ENCODE measurements at places on chromosomes 13 and 19. TPM values are rescaled to one million over a fixed set of nuclear protein-coding genes. Genes with fewer than 3 reads are reported as not detected.

GRCh38 chr13:73465617-73465971, 406.8 kb downstream of the KLF5 start:
- DNase-seq: no peak
- no peaks in the 10 kb centered on the region for H3K27me3 ChIP-seq
- no peaks in the 10 kb centered on the region for H3K4me1 ChIP-seq
- no peaks in the 10 kb centered on the region for H3K36me3 ChIP-seq
- H3K27ac ChIP-seq: no peak overlapping the region
- H3K4me3 ChIP-seq: no peak overlapping the region

DNA sequence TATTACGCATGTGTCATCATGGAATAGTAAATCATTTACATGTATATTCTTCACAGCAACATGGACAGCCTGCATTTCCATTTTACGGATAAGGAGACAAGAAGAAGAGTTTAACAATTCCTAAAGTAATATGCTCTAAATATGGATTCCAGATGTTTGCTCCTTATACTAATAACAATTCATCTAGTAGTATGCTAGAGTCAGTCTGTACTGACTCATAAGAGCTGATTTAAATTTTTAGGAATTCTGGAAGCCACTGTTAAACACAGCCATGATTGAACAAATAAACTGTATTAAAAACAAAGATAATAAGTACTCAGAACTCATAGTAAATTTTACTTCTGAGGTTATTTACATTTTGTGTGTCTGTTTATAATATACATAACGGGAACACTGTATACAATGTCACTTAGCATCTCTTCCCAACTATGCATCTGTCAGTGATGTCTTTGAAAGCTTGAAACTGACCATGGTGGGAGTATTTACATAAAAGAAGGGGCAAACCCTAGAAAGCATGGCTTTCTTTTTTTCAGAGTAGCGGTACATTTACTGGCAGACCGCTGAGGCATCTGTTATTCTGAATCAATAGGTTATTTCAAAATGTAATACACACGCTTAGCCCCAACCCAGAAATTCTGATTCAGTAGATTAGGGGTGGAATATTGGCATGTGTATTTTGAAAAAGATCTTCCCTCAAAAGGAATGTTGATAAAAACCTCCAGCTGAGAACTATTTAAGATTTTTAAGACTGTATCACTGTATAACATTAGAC, 12.9 kb downstream of the ZC3H13 start:
- no peak for DNase-seq
- no peaks in the 10 kb centered on the region for H3K4me1 ChIP-seq
- no peaks in the 10 kb centered on the region for H3K27me3 ChIP-seq
- no peak overlapping the region for H3K4me3 ChIP-seq

NCCRP1 gene
- total RNA-seq: not detected

DNA sequence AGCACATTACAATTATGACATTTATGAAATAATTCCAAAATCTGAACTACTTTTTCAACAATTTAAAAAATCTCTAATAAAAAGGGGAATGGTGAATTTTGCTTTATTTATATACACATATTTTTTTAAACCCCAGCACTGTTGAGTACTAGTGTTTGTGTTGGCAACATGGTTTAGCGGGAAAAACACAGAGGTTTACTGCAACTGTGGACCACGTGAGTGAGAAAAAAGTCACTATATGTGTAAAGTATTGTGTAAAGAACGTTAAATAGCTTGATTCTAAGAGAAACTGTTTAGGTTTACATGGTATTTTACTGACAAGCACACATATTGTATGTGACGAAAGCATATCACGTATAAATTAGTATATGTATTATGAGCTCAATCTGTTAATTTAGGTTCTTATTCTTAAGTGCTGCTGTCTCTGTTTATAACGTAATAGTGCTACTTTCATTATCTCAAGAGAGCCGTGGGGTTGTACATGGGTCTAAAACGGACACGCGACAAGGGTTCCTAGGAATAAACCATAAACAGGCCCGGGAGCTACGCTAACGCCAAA, 617 bp downstream of the SKA3 start:
- no peaks in the 10 kb centered on the region for H3K27me3 ChIP-seq
- H3K4me3 ChIP-seq: peak overlapping the region; percentile 78
- no peaks in the 10 kb centered on the region for H3K36me3 ChIP-seq
- H3K4me1 ChIP-seq: no peaks in the 10 kb centered on the region

GRCh38 chr19:2841855-2842574, 740 bp downstream of the ZNF555 start:
- no peaks in the 10 kb centered on the region for H3K4me1 ChIP-seq
- DNase-seq: no peak
- H3K4me3 ChIP-seq: peak overlapping the region; percentile 94
- no peaks in the 10 kb centered on the region for H3K27me3 ChIP-seq
- H3K36me3 ChIP-seq: no peaks in the 10 kb centered on the region

DNA sequence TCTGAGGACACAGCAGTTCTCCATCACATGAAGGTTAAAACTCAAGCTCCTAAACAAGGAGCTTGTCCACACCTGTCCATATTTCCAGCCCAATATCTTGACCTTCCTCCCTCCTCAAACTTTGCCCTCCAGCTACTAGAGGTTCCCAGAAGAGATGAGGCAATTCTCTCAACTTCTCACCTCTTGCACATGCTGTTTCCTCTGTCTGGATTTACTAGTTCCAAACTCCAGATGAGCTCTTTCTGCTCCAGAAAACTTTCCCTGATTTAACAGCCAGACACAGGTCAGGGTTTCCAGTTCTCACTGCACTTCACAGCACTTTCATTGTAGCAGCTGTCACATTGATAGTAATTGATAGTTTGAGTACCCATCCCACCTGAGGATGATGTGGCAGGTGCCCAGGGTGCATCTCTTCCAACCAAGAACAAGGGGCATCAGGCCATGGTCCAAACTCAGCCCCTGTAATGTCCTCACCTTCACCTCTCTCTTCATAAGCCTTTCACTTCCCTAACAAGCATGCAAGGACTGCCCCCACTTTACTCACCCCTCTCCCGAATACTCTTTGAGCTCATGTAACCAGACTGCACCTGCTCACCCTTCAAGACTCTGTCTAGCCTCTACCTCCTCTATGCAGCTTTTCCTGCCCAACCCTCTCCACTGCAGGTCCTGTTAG, 3.0 kb upstream of the WDFY2 start:
- no peaks in the 10 kb centered on the region for H3K4me1 ChIP-seq
- no peaks in the 10 kb centered on the region for H3K27me3 ChIP-seq
- no peak overlapping the region for H3K27ac ChIP-seq

- H3K27me3 ChIP-seq: no peaks in the 10 kb centered on the region
- no peak overlapping the region for H3K4me3 ChIP-seq
- H3K27ac ChIP-seq: no peak overlapping the region
- no peaks in the 10 kb centered on the region for H3K36me3 ChIP-seq
- DNase-seq: no peak
- H3K4me1 ChIP-seq: no peaks in the 10 kb centered on the region
Measured at GRCh38 chr13:37526710-37527473, 71.7 kb downstream of the POSTN start.

DNA sequence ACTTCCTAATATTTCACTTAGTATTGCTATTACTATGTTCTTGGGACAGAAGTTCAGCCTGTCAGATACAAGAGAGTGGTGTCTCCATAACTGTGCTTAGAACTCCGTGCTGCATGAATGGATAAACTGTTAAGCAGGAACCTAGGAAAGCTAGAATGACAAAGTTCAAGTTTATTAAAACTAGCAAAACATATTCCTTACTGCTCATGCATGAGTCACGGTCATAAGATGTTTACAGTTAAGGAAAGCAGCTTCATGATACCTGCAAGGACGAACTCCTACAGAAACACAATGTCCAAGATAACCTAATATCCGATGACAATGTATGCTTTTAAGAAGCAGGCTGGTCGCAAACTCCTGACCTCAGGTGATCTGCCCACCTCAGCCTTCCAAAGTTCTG, 6.0 kb upstream of the ZNF765 start:
- no peak overlapping the region for H3K27ac ChIP-seq
- no peaks in the 10 kb centered on the region for H3K27me3 ChIP-seq
- no peaks in the 10 kb centered on the region for H3K36me3 ChIP-seq
- H3K4me1 ChIP-seq: no peaks in the 10 kb centered on the region
- DNase-seq: no peak
- H3K4me3 ChIP-seq: no peak overlapping the region

HIPK4 gene
- 0.48 TPM for total RNA-seq

DNA sequence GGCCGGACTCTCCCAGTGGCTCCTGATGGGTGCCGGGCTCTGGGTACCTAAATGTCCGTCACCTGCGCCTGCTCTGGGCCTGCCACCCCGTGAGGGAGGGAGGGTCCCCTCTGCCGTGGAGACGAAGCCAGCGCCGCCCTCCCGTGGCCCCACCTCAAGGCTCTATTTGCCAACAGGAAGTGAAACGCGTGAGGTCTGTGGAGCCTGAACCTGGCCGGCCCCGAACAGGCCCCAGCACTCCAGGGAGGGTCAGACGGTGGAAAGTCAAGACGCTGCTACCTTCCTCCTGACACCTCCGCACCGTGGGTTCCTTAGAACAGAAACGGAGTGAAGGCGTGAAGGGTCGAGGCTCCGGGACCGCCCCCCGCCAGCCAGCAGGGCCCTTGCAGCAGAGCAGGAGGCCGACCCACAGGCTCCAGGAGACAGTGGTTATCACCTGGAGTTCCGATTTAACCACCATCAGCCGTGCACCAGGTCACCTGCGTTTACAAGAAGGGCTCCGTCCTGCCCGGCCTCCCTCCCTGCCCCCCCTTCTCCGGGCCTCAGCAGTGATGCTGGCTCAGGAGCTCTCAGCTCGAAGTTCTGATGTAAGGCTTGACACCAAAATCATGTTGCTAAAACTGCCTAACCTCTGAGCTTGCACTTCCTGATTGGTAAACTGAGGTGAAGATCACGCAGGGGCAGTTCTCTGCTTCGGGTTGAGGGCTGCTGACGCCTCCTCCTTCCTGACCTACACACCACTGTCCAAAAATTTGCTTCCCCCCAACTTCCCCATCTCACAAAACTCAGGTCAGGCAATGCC, 50.9 kb upstream of the C13orf46 start:
- no peaks in the 10 kb centered on the region for H3K27me3 ChIP-seq
- no peaks in the 10 kb centered on the region for H3K36me3 ChIP-seq
- H3K4me1 ChIP-seq: no peaks in the 10 kb centered on the region
- no peak for DNase-seq

- no peak overlapping the region for H3K27ac ChIP-seq
- no peaks in the 10 kb centered on the region for H3K36me3 ChIP-seq
- H3K4me3 ChIP-seq: no peak overlapping the region
- DNase-seq: no peak
- H3K27me3 ChIP-seq: no peaks in the 10 kb centered on the region
Measured at GRCh38 chr19:44553478-44554171, 24.1 kb upstream of the CEACAM20 start.

COL4A1 gene
- 737 TPM for total RNA-seq

DNA sequence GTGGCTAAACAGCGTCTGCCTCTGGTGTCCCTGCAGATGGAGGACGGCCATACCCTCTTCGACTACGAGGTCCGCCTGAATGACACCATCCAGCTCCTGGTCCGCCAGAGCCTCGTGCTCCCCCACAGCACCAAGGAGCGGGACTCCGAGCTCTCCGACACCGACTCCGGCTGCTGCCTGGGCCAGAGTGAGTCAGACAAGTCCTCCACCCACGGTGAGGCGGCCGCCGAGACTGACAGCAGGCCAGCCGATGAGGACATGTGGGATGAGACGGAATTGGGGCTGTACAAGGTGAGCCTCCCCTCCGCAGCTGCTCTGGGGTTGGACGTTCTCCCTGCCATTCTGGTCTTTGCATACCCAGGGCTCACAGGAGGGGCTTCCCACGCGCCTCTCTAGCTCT, 19.9 kb downstream of the UHRF1 start:
- H3K27me3 ChIP-seq: no peaks in the 10 kb centered on the region
- no peaks in the 10 kb centered on the region for H3K4me1 ChIP-seq
- H3K27ac ChIP-seq: no peak overlapping the region
- H3K4me3 ChIP-seq: no peak overlapping the region
- DNase-seq: no peak

GRCh38 chr19:5246554-5247155, 94.0 kb downstream of the PTPRS start:
- H3K27me3 ChIP-seq: no peaks in the 10 kb centered on the region
- no peak overlapping the region for H3K27ac ChIP-seq
- H3K4me1 ChIP-seq: no peaks in the 10 kb centered on the region

GRCh38 chr13:21673789-21674489, 3.1 kb downstream of the FGF9 start:
- H3K4me3 ChIP-seq: peak overlapping the region; percentile 31
- no peak overlapping the region for H3K27ac ChIP-seq
- H3K4me1 ChIP-seq: peaks cover 8% of the 10 kb centered on the region
- H3K27me3 ChIP-seq: no peaks in the 10 kb centered on the region

GRCh38 chr13:28494778-28495537, at the start of gene FLT1:
TSS of gene FLT1 (minus strand) at chr13:28495128. CDS start at chr13:28494843, 285 bp downstream.
- peak within 1 kb of the TSS; percentile 18 for H3K4me3 ChIP-seq
- H3K27ac ChIP-seq: peak within 1 kb of the TSS; percentile 65
- H3K27me3 ChIP-seq: peaks cover 3% of the 10 kb centered on the region

GRCh38 chr13:39655041-39655568, 357 bp upstream of the COG6 start:
- peak overlapping the region; percentile 69 for H3K27ac ChIP-seq
- H3K4me1 ChIP-seq: no peaks in the 10 kb centered on the region
- no peaks in the 10 kb centered on the region for H3K27me3 ChIP-seq
- H3K4me3 ChIP-seq: peak overlapping the region; percentile 89

- DNase-seq: no peak
- no peak overlapping the region for H3K4me3 ChIP-seq
- no peaks in the 10 kb centered on the region for H3K36me3 ChIP-seq
- no peaks in the 10 kb centered on the region for H3K4me1 ChIP-seq
Measured at GRCh38 chr19:32936065-32936464, 35.7 kb downstream of the CEP89 start.

GRCh38 chr13:80477661-80478443, 136.9 kb upstream of the SPRY2 start:
- H3K4me1 ChIP-seq: no peaks in the 10 kb centered on the region
- no peaks in the 10 kb centered on the region for H3K27me3 ChIP-seq
- no peak for DNase-seq
- no peaks in the 10 kb centered on the region for H3K36me3 ChIP-seq

DNA sequence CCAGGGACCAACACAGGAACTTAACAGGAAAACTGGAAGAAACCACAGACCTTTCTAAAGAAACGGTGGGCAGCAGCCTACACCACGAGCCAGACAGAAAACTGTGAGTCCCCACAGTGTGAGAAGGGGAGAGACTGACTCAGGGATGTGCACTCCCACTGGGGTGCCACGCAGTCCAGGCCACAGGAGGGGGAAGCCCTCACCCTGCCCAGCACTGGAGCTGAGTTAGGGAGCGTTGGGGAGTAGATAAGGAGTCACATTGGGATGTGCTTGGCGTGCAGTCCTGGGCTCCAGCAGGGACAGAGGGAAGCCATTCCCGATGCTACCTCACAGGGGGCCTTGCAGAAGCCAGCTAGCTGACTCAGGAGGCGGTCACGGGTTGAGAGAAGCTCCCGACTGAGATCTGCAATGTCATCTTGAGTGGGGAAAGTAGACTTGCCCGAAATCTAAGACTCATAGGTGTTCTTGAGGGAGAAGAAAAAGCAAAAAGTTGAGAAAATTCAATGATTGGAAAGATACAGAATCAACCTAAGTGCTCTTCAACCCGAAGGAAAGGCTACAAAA, 17.3 kb downstream of the SIGLEC8 start:
- DNase-seq: no peak
- no peaks in the 10 kb centered on the region for H3K36me3 ChIP-seq
- no peaks in the 10 kb centered on the region for H3K27me3 ChIP-seq
- no peaks in the 10 kb centered on the region for H3K4me1 ChIP-seq
- H3K27ac ChIP-seq: no peak overlapping the region
- H3K4me3 ChIP-seq: no peak overlapping the region

- no peaks in the 10 kb centered on the region for H3K27me3 ChIP-seq
- DNase-seq: no peak
- H3K27ac ChIP-seq: no peak overlapping the region
- no peaks in the 10 kb centered on the region for H3K4me1 ChIP-seq
Measured at GRCh38 chr19:522726-523125, 8.8 kb upstream of the CDC34 start.

WDR18 gene
- 13.6 TPM for total RNA-seq

FUT1 gene
- total RNA-seq: 3.9 TPM
